Ascending aorta (tissue), 2 donors: ENCODE measurements at places on chromosomes 7 and 10. TPM values are rescaled to one million over a fixed set of nuclear protein-coding genes. Genes with fewer than 3 reads are reported as not detected.

Gene PTPN20
- not detected for total RNA-seq

Gene TACR2
- not detected for total RNA-seq

Gene NPFFR1
- not detected for total RNA-seq

Gene TEX36
- total RNA-seq: not detected

Gene GIMAP8
- total RNA-seq: 28.3 TPM

Gene DNAJB6
- 79.1 TPM for total RNA-seq

Gene HYAL4
- total RNA-seq: not detected

Gene TES
- total RNA-seq: 108 TPM

Gene A1CF
- not detected for total RNA-seq

Gene CBLL1
- 44.1 TPM for total RNA-seq

Gene OR2A42
- not detected for total RNA-seq

Gene NUDCD3
- 39.3 TPM for total RNA-seq

Gene DNAJC2
- 7.6 TPM for total RNA-seq

Gene HABP2
- not detected for total RNA-seq

Gene GRK5
- 75.5 TPM for total RNA-seq

Gene IFIT3
- total RNA-seq: 1.9 TPM

Gene PDE6C
- total RNA-seq: not detected

Gene UNCX
- not detected for total RNA-seq
